ENCODE measurements at places on chromosomes 7 and 10.

DNA sequence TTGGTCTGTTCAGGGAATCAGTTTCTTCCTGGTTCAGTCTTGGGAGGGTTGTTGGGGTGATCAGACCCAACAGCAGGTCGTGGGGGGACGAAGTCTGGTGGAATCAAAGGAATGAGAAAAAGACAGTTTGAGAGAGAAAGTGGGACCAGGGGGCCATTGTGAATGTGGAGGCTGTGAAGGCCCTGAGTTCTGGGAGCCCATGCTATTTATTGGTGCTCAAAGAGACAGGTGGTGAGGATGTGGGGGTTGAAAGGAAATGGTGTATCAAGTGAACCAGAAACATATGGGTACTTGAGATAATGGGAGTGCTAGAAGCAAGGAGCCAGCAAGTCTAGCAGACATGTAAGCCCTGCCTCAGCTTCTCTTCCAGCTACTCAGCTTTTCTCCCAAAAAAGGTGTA lies 84.1 kb downstream of the CCSER2 start:
- no peak for DNase-seq

- DNase-seq = no peak
Measured at GRCh38 chr7:6307762-6308161, 35.3 kb upstream of the CYTH3 start.

DNA sequence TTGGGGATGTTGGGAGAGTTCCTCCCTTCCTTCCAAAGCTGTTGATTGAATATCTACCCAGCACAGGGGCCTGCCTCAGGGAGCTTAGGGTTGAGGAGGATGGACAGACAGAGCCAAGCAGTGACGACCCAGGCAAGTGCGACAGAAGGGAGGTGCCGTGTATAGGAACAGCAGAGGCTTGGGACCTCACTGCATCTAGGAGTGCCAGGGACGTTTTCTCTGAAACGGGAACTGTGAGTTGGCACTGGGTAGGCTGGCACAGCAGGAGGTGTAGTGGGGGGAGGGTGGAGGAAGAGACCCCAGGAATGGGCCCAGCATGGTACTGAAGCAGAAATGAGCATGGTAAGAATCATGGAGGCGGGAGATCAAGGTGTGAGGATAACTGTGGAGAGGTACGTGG lies 55.3 kb upstream of the MGMT start:
- no peak for DNase-seq

GRCh38 chr7:50339990-50340500 lies 35.5 kb downstream of the IKZF1 start:
- DNase-seq = no peak

- DNase-seq = peak; percentile 41
Measured at GRCh38 chr7:1938788-1939433, 268.8 kb downstream of the ELFN1 start.

DNA sequence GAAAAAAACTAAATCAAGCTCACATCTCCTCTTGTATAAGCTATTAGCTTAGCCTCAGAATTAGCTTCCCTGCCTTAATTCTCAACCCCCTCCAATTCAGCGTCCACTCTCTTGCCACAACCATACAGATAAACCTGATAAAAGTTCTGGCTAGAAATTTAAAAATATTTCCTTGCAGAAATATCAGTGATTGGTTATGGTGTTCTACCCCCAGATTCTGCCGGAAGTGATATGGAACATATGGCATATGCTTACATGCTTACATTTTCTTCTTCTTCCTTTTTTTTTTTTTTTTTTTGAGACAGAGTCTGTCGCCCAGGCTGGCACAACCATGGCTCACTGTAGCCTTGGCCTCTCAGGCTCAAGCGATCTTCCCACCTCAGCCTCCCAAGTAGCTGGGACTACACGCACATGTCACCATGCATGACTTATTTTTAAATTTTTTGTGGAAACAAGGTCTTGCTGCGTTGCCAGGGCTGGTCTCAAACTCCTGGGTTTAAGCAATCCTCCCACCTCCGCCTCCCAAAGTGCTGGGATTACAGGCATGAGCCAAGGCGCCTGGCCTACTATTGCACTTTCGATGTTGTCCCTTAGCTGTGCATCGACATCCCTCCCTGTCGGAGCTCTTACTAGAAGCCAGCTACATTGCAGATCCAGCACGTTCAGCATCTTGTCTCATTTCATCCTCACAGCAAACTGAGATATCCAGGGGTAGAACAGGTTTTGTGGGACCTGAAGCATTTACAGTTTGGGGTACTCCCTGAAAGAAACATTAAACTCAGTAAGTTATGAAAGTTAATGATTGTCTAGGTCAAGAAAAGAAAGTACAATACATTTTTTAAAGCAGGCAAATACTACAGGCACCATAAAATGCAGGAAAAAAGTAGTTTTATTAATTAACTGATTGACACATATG lies 205.6 kb upstream of the TCF7L2 start:
- no peak for DNase-seq
